ENCODE measurements at places on chromosomes 7 and 10.

- peak; percentile 70 for DNase-seq
Measured at GRCh38 chr10:100970076-100970913, 991 bp downstream of the SEMA4G start.

DNA sequence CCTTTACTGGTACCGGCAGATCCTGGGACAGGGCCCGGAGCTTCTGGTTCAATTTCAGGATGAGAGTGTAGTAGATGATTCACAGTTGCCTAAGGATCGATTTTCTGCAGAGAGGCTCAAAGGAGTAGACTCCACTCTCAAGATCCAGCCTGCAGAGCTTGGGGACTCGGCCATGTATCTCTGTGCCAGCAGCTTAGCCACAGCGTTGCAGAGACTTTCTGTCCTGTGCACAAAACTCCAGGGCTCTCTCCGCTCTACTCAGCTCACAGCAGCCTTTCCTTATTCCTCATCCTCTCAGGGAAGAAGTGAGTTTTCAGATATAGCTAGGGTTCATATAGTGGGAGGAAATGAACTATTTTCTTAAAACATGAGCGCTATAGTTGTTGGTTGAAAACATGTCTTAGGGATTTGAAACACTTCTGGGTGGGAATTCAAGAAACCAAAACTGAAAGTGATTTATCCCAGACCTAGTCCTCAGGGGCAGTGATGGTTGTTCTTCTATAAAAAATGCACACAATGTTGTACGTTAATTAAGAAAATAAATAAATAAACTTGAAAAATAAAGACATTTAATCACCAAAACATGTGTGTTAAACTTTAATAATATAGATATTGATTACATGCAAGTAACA is 150.2 kb upstream of the PRSS58 start:
- no peak for DNase-seq

DNA sequence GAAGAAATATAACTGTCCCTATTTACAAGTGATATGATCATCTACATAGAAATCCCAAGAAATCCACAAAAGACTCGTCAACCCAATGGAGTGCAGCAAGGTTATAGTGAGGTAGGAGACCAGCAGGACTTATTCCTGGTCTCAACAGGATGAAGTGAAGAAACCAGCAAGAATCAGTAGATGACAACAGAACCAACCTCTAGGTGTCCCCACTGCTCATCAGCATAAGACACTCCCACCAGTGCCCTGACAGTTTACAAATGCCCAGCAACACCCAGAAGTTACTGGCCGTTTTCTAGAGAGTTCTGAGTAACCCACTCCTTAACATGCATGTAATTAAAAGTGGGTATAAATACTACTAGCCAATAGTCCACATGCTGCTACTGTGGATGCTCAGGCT is 470.5 kb upstream of the LRRTM3 start:
- DNase-seq: no peak

- DNase-seq: no peak
Measured at GRCh38 chr10:128657548-128657947, 531.3 kb upstream of the MKI67 start.

- DNase-seq: no peak
Measured at GRCh38 chr10:856416-857157, 74.9 kb downstream of the LARP4B start.

DNA sequence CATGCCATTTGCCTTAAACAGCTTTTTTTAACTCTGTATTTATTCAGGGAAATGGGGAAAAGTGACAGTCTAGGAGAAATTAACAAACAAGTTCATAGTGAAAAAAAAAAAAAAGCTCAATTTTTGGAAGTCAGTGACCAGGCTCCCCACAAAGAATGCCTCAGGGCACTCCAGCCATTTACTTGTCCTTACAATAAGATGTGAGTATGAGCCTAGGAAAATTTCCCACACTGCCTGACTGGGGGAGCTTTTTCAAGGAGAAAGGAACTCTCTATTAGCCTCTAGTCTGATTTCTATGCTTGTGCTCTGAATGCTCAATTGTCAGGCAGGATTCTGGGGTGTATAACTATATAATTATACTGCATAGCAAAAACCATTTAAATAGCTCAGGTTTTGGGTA is 74.9 kb upstream of the NRBF2 start:
- no peak for DNase-seq

Data from activated effector memory CD4-positive, alpha-beta T cell treated with anti-CD3 and anti-CD28 coated beads, Interleukin-2, amount 50 U/mL, for 16 hours (primary cell).